Activated naive CD4-positive, alpha-beta T cell treated with Interleukin-2 at 50 U/mL for 16 hours (primary cell): ENCODE measurements at places on chromosomes 7 and 10.

- DNase-seq: no peak
Observed at GRCh38 chr10:48634984-48635557, 30.2 kb upstream of the ARHGAP22 start.

DNA sequence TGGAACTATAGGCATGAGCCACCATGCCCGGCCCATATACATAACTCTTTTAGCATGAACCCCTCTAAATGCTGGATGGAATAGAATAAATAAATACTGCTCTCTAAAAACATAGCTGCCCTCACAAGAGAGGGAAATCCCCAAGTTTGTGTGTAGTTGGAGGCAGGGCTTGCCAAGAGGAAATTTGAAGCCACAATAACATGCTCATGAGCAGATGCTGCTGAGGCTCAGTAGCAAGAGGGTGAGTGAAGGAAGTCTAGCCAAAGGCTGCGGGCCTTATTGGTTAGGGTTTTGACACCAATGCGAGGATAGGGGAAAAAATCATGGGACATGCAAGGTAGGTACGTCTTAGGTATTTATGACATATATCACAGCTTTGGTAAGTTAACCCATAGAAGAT lies 17.3 kb downstream of the TPK1 start:
- DNase-seq: peak; percentile 44

DNA sequence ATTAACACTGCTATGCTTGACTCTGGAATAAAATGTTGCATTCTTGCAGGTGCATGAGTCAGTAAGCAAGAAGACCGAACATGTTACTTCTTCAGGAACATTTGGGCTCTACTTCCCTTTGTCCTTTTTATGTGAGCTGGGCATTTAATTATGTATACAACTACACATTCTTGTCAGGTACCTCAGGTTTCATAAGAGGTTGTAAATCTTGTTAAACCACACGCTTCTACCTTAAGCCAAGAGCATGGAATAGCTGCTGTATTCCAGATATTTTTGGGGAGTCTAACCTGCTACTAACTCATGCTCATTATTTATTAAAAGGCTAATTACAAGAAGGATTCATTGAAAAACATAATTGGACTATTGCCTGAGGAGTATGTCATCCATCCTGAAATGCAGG lies 414.2 kb upstream of the KLF6 start:
- no peak for DNase-seq

DNA sequence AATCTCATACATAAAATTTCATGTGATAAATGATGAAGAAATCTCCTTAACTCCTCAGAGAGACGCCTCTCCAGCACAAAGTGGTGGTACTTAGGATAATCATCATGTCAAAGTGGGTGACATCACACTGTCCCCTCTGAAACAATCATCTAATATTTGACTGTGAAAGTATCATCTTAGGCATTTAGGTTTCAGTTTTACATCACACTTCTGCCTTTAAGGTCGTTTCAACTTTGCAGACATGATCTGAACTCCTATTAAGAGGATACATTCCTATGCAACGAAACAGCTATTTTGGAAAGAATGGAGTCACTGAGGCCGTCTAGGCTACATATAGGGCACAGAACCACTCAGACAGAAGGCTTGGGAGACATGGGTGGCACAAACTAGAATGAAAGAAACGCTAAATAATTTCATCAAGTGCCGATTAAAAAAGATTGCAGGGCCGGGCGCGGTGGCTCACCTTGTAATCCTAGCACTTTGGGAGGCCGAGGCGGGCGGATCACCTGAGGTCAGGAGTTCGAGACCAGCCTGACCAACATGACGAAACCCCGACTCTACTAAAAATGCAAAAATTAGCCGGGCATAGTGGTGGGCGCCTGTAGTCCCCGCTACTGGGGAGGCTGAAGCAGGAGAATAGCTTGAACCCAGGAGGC lies 2.0 kb downstream of the VOPP1 start:
- DNase-seq: no peak

DNA sequence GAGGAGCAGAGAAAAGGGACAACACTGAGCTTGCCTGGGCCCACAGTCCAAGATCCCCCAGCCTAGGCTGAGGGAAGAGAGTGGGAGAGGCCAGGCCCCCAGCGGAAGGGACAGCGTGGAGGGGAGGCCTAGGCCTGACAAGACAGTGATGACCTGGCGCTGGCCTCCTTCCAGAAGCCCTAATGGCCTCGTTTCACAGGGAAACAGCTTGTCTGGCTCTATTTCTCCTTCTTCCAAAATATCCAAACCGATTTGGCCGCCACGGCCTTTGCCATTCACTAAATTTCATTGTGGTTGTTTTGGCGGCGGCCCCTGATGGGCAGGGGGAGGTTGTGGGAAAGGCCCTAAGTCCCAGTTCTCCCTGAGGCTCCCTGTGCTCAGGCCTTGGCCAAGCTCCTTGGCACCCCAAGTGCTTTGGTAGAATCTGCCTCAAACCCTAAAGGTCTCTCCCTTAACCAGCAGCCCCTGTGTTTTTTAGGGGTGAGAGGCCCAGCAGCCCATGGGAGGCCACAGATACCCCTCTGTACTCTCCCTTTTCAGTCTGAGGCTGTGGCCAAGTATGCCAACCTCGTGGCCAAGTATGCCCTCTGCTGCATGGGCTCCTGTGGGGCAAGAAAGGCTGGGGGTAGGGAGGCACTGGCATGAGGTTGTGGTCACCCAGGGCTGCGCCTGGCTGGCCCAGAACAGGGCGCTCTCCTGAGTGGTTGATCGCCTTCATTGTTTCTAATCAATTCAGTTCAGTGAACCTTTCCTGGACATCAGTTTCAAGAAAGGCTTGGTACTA lies 37.3 kb downstream of the PAX2 start:
- DNase-seq: no peak

- peak; percentile 10 for DNase-seq
Observed at GRCh38 chr7:157397731-157398691, 61.2 kb downstream of the DNAJB6 start.

DNA sequence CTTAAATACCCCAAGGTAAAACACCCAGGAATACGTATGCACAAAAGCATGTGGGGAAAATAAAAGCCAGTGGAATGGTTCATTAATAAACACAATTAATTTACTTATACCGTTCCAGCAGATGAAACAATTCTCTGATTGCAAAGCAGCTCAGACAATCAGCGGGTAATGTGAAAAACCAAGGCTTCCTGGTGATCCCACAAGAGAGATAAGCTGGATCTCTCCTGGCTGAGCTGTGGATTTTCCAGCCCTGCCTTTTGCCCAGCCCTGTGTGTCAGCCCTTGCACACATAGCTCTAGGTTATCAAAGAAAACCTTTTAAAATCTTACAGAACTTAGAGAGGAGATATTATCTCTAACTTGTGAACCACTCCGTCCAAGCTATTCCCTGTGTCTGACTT lies 1010.7 kb upstream of the AUTS2 start:
- DNase-seq: no peak

GRCh38 chr7:1241603-1242255 lies 9.1 kb downstream of the UNCX start:
- DNase-seq: no peak

GRCh38 chr10:22466763-22467334 lies 121.6 kb downstream of the SPAG6 start:
- no peak for DNase-seq

GRCh38 chr7:120311028-120311788 lies 38.2 kb downstream of the KCND2 start:
- no peak for DNase-seq

DNA sequence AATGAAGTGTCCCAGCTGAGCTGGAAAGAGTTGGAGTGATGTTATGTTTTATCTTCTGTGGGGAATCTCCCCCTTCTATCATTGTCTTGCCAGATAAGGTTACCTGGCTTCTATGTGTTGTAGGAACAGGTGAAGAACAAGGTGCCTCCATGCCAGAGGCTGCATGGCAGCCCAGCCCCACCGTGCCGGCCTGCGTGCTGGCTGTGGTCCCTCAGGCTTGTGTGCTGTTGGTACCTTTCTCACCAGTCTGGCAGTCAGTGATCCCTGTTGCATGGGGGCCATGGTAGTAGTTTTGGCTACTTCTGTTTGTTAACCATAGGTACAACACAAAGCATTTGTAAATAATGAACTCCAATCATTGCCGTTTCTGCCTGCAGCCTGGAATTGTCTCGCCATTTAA lies 37.9 kb downstream of the CCM2 start:
- no peak for DNase-seq

DNA sequence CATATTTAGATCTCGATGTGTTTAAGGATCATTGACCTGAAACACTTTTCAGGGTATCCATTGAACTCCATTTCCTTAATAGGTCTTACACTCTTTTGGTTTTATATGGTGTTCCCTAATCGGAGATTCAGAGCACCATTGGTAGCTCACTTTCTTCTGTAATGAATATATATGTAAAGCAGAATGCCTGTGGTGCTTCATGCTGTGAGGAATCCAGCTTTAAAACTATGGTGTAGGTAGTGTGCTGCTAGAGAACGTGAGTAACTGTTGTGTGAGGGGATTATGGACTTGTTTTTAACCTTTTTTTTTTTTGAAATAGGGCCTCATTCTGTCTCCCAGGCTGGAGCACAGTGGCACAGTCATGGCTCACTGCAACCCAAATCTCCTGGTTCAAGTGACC lies 376.9 kb upstream of the LRGUK start:
- DNase-seq: no peak

DNA sequence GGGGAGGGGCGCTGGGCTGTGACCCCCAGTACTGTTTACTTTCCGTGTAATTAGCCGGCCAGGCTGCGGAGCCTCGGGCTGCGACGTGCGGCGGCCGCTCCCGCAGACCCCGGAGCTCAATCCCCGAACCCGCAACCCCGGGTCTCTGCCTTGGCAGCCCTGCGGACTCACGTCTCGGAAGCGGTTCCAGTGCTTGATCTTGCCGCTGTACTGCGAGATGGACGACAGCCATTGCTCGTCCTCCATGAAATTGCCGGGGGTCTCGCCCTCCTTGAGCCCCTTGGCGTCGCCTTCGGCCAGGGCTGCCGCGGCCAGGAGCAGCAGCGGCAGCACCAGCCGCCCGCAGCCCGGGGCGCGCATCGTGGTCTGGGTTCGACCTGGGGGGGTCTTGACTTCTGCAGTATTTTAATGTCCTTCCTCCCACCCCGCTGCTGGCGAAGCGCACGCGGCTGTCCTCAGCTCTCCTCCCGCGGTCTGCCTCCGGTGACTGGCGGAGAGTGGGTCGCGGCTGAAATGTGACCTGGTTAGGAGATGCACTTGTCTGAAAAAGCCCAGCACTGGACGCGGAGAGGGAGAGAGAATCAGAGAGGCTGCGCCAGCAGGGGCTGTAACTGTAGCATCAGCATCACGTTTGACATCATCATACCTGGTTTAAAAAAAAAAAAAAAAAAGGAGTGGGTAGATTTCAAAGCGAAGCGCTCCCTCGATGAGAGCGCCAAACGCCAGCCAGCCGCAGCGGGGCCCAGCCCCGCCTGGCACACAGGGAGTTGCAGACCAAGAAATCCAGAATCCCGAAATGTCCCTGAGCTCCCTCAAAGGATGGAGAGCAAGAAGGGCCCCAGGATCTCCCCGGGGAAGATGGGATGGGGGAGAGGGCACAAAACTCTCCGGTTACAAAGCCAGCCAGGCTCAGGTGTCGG lies at the start of gene SPOCK2:
Gene SPOCK2, minus strand, starts transcription at position 583 of the 920 bp plus-strand sequence. Its CDS starts 223 bp downstream, at position 360.
- peak; percentile 71 for DNase-seq

DNA sequence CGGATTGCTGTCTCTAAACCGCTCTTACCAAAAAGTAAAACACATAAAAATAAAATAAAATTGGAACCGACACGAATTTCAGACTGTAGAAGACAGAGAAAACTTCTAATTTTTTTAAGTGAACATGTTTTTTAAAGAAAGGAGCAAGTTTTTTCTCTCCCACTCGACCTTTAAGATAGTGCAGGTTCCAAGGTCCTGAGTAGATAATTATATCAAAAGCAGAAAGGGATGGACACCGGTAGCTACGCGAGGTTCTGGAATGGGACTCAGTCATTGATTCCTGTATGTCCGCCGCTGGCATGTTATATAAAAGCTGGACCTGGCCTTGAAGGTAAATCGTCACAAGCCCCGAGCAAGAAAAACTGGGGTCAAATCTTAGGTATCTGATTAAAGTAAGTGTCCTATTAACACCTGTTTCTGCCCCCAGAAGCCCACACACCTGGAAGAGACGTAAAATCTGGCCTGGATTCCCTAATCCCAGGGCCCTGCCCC lies 462 bp upstream of the CISD1 start:
- no peak for DNase-seq
